ENCODE measurements at places on chromosomes 12 and 14.

DNA sequence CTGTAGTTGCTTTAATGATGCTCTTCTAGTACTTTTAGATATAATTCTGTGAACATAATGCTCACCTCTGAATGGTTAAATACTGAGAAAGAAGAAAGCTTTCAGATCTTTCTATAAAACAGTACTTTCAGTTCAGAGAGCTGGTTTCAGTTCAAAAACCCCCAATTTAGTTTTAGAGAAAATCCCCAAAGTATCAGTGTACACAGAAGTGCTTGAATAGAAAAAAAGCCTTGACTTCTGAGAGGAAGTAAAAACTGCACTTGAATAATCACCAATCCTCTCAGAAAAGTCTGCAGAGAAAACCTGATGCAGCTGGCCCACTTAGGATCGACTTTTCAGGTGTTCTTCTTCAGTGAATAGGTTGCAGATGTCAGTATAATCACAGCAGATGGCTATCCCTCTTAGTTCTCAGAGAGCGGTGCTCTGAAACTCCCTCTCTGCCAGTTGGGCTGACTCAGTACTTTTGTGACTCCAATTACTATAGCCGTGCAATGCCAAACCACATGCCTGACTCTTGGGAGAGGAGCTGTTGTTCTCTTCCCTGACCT is 616.3 kb downstream of the LRFN5 start:
- DNase-seq: peak; percentile 3

DNA sequence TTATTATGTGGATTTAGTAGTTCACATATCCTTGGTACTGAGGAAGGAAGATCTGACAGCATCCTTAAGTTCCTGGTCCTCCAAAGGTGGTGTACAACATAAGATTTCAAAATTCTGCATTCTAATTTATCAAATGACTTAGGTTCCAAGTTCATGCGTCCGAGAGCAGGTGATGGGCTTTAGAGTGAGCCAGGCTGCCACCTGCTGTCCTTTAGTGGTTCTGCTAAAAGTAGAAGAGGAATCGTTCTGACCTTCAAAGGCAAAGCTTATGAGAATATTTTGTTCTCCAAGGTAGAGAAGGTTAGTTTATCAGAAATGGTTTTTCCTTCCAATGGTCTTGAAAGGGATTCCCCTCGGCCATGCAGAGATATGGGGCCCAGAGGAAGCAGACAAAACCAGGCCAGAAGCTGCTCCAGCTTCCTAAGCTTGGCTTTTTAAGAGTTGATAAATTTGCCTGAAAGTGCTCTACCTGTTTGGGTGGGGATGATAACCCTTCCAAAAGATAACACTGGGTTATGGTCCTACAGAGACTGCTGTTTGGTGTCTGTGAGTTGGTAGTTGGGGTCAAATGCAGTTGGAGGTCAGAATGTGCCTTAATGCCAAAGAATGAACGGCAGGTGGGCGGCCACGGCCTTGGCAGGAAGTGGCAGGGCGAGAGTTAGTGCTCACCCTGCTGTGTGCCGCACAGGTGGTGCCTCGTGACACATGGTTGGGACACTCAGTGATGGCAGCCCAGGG is 29.1 kb upstream of the LRTM2 start:
- peak; percentile 51 for DNase-seq

GRCh38 chr12:96886998-96887677 is 19.9 kb upstream of the NEDD1 start:
- no peak for DNase-seq

GRCh38 chr14:100781952-100782351 is 44.0 kb upstream of the MEG3 start:
- DNase-seq: no peak

DNA sequence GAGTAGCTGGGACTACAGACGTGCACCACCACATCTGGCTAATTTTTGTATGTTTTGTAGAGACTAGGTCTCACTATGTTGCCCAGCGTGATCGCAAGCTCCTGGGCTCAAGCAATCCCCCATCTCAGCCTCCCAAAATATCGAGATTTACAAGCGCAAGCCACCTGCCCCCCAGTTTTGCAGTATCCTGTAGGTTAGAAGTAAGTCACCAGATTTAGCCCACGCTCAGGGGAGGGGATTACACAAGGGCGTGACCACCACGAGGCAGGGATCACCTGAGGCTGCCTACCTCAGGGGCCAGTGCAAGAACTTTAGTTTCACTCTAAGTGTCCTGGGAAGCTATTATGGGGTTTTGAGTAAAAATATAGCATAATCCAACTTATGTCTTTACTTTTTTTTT is 39.2 kb upstream of the PLEKHG6 start:
- DNase-seq: no peak

- DNase-seq: no peak
These were observed 81.6 kb downstream of the PHETA1 start for GRCh38 chr12:111287125-111287900.

- DNase-seq: no peak
These were observed 523.5 kb downstream of the SLC16A7 start for GRCh38 chr12:60119327-60119726.

GRCh38 chr14:100678469-100678828 is 48.2 kb upstream of the DLK1 start:
- DNase-seq: no peak

- DNase-seq: no peak
These were observed 9.7 kb downstream of the AQP6 start for GRCh38 chr12:49982246-49983087.

- no peak for DNase-seq
These were observed 5.2 kb downstream of the MPHOSPH9 start for GRCh38 chr12:123227581-123228258.

DNA sequence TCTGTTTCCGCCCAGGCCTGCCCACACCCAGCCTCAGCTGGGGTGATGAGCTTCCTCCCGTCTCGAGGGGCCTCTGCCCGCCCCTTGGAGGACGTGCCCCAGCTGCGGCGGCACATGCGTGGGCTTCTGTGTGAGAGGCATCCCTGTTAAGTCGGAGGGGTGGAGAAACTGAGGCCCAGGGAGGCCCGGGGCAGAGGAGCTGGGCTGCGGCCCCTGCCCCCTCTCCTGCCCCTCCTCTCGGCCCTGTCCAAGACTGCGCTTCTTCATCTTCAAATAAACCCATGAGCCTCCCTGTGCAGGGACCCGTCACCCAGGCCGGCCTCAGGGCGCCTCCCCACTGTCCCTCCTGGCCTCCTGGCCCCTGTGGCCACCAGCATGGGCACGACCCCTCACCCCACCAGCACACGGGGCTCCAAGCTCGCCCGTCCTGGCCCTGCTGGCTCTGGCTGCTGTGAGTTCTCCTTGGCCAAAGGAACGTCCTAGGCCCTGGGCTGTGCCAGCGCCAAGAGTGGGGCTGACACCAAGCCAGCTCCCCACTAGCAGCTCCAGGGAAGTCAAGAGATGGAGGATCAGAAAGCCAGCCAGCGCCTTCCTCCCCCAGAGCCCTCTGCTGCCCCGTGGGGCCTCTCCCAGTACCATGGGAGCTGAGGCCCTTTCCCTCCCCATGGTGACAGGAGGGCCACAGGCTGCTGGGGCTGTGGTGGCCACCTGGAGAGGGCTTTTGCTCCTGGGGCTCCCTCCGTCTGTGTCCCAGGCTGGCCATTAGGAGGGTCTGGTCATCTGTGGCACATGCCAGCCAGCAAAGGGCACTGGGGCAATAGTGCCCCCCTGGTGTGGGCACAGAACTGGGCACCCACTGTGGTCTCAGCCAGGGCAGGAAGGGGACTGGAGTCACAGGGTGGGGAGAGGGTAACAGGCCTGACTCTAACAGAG is 180.4 kb downstream of the KIF26A start:
- DNase-seq: no peak

- DNase-seq: no peak
These were observed 447.6 kb upstream of the CCDC196 start for GRCh38 chr14:66038618-66039017.

- DNase-seq: no peak
These were observed 29.4 kb upstream of the ESRRB start for GRCh38 chr14:76346391-76347160.

DNA sequence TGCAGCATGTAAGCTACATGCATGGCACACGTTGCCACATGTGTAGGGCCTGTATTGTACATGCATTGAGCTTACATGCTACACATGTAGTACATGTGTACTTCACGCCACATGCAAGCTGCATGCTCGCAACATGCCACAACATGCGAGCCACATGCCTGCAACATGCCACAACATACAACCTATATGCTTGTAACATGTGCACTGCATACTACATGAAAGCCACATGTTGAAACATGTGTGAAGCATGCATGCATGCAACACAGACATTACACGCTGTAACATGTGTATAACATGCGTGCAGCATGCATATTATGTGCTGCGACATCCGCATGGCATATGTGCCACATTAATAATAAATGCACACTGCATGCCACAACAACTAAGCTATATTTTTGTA is 9.1 kb upstream of the TMTC1 start:
- DNase-seq: no peak

DNA sequence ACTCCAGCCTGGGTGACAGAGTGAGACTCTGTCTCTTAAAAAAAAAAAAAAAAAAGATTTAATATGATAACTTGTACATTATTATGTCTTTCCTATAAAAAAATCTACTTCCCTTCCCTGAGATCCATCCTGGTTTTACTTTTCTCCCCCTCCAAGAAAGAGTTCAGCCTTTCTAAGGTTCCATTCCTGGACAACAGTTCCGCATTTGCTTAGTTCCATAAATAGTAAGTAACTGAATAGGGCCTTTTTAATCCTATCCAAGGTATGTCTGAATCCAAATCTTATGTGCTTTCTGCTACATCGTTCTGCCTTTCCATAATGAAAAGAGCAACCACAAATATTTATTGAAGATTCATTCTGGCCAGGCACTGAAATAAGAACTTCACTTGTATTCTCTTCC is 187.8 kb downstream of the DACT1 start:
- DNase-seq: no peak

GRCh38 chr14:57314396-57315089 is 45.8 kb downstream of the AP5M1 start:
- DNase-seq: no peak

DNA sequence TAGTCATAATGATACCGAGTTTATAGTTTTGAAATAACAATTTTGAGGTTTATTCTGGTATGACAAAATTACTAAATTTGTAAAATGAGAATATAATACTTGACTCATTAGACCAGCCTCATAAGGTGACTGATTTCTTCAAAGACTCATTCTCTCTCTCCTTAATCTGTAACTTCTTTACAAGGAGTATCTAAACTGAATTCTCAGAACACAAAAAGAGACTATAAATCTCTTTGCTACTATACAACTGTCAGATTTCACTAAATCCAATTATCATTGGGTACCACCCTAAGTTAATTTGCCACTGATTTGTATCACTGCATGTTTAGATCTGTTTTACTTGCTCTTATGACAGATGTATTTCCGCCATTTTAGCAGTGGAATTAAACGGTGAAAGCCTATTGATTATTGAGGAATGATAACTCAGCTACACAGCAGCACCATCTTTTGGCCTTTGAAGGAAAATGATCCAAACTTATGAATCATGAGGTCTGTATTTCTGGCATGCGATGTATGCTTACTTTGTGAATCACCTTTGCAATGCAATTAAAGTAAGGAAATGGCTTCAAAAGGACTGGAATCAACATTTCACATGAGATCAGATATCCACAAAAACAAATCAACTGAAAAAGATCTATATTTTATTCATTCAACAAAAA is 161.2 kb downstream of the RERGL start:
- no peak for DNase-seq

GRCh38 chr14:67738740-67739504 is 37.2 kb downstream of the RDH12 start:
- no peak for DNase-seq

DNA sequence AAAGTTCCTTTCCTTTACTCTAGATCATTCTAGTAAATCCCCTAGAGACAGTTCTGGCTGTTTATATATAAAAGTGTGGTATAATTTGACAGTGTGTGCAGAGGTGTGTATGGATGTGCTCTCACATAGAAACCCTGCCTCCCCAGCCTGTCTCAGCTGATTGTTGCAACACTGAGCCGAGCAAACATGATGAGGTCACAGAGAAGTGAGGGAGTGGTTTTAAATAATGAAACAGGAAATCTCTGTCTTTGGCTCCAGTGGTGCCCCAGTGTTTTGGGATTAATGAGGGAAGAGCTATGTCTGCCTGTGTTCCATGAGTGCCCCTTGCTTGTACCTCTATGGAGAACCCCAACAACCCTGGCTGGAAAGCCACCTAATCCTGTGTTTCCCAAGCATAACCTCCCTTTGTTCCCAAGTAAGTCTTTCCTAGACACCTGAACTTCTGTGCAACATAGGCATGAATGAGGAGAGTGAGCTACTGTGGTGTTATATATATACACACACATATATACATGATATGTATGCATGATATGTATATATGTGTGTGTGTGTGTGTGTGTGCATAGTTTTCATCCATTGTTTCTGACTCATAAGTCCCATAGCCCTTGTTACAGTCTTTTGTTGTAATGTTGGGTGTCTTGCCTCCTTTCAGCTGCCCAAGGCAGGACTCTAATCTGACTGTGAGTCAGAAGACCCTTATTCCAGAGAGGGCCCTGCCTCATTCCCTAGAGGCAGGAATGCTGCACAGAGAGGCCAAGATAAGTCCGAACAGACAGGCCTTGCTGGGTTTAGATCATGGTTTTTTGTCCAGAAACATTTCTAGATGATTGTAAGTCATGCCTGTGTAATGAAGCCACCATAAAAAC is 18.0 kb downstream of the TRAF3 start:
- no peak for DNase-seq

GRCh38 chr12:94798113-94798512 is 147.8 kb upstream of the TMCC3 start:
- no peak for DNase-seq

- DNase-seq: no peak
These were observed 47.3 kb downstream of the DAD1 start for GRCh38 chr14:22541721-22542120.

- DNase-seq: no peak
These were observed 100.1 kb downstream of the DYRK2 start for GRCh38 chr12:67748743-67749040.

DNA sequence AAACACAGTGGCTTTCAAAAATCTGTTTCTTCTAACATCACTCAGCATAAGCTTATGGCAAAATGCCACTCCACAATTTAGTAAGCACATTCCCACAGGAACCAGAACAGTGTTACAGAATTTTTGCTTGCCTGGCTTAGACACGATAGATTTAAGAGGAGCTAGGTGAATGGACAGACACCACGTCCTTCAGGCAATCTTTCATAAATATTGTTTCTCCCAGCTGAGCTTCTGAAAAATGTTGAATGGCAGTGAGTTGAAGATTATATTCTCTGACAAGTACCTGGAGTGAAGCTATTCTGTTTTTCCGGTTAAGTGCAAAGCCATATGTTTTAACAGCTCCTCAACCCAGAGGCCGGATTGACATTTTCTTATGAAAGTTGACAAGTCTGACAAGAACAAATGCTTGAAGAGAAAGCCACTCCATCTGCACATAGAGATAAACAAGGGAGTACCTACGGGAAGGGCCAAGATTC is 102.0 kb downstream of the FSCB start:
- no peak for DNase-seq

GRCh38 chr12:80277732-80278131 is 166.3 kb upstream of the PTPRQ start:
- DNase-seq: no peak
